ENCODE measurements at places on chromosomes 13 and 19. TPM values are rescaled to one million over a fixed set of nuclear protein-coding genes. Genes with fewer than 3 reads are reported as not detected.

LIM2 gene
- polyA plus RNA-seq = 0.24 TPM

MCOLN1 gene
- polyA plus RNA-seq = 5.2 TPM

ZNF610 gene
- 1.7 TPM for polyA plus RNA-seq

ZNF787 gene
- polyA plus RNA-seq = 2.8 TPM

PPM1N gene
- 4.0 TPM for polyA plus RNA-seq

ZNF667 gene
- 0.74 TPM for polyA plus RNA-seq

MAG gene
- polyA plus RNA-seq = 0.25 TPM

ZIM2 gene
- not detected for polyA plus RNA-seq

FLT3LG gene
- polyA plus RNA-seq = 24.3 TPM

ZNF324B gene
- polyA plus RNA-seq = 1.6 TPM

CABP5 gene
- not detected for polyA plus RNA-seq

WDR83 gene
- polyA plus RNA-seq = 18.4 TPM

CILP2 gene
- not detected for polyA plus RNA-seq

NLRP5 gene
- polyA plus RNA-seq = not detected

NBEA gene
- 0.61 TPM for polyA plus RNA-seq

MUC16 gene
- not detected for polyA plus RNA-seq

RASAL3 gene
- 27.0 TPM for polyA plus RNA-seq

CGB8 gene
- polyA plus RNA-seq = not detected

ZNF223 gene
- 1.5 TPM for polyA plus RNA-seq

ATP4A gene
- not detected for polyA plus RNA-seq

ZNF57 gene
- polyA plus RNA-seq = 2.9 TPM

KLF1 gene
- polyA plus RNA-seq = not detected

TEX26 gene
- not detected for polyA plus RNA-seq

GARIN5B gene
- not detected for polyA plus RNA-seq

CERS1 gene
- polyA plus RNA-seq = not detected
